Central memory CD8-positive, alpha-beta T cell (primary cell): ENCODE measurements at places on chromosomes 4 and X.

GRCh38 chr4:24913119-24913485 is 260 bp upstream of the CCDC149 start:
- H3K4me1 ChIP-seq: no peaks in the 10 kb centered on the region
- H3K27ac ChIP-seq: no peak overlapping the region
- H3K4me3 ChIP-seq: peak overlapping the region; percentile 17
- DNase-seq: no peak
- H3K36me3 ChIP-seq: no peaks in the 10 kb centered on the region

DNA sequence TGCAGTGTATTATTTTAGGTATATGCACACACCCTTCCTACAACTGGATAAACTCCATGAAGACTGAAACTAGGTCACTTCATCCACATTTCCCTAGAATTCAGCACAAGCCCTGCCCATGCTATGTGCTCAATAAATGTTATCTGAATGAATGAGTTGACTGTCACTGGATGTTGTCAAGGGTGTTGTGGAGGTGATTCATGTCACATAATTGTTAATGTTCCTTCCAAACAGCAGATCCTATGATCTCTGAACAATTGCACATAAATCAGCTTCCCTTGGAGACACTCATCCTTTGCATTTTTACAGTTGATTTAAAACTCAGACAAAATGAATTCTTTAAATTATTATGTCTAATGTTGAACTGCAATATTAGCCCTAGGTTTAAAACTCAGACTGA is 154.7 kb downstream of the TSPAN5 start:
- DNase-seq: no peak
- peaks cover 5% of the 10 kb centered on the region for H3K36me3 ChIP-seq
- no peak overlapping the region for H3K27ac ChIP-seq
- H3K4me3 ChIP-seq: no peak overlapping the region
- peaks cover 20% of the 10 kb centered on the region for H3K4me1 ChIP-seq

DNA sequence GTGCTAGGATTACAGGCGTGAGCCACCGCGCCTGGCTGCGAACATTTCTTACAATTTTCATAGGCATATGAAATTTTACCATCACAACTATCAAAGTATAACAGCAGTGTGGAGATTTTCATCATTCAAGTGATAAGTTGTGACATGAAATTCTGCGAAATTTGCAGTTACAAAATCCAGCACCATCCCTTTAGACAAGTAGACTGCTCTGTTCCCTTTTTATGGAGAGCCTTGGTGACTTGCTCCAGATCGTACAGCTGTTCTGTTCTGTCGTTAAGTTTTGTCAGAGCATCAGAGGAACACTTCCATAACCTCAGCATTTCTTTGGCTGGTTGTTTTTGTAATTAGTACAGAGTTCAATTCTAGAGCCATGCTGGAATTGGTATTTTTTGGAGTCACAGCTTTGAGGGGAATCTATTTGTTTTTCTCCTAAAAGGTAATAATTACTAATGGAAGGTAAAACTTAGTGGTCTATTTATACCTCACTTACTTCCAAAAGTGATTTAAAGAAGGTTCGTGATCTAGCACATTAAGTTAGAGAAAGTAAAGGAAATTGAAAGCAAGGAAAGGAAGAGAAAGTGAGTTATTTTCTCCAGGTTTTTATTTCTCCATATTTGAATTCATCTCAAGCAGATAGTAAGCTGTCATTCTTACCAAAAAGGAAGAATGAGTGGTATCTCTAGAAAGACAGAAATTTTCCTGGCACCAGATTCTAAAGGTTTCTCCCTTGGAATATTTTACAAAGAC is 22.1 kb downstream of the ZRSR2 start:
- no peak overlapping the region for H3K4me3 ChIP-seq
- DNase-seq: no peak

DNA sequence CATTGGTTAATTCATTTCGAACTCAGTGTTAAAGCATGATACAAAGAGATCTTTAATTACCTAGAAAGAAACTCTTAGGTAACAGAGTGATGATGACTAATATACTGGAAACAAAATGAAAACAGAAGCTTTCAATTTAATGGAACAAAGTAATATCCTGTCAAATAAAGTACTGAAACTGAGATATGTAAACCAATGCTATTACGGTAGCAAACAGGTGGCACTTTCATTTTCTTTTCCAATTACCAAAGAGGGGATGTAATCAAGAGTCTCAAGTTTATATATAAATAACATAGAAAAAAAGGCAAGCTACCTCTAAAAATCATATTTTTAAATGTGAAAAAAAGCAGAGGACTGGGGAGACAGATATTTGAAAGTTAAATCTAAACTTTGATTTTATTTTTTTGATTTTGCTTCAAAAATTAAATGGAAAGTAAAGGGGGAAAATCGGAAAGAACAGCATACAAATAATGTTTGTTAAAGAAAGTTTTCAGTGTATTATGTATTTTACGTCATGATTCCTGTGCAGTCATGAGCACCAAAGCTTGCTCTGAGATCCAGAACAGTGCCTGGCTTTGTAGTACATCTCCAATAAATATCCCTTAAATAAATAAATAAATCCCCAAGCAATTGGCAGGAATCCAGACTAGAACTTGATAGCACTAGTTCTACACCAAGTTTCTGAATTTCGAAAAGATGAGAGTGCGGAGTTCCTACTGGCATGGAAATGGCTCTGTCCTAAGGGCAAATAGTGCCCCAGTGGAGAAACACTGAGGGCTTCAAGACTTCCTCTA is 25.0 kb upstream of the RAPGEF2 start:
- no peak overlapping the region for H3K27ac ChIP-seq
- H3K4me1 ChIP-seq: peaks cover 6% of the 10 kb centered on the region
- DNase-seq: no peak
- no peaks in the 10 kb centered on the region for H3K36me3 ChIP-seq

- H3K4me1 ChIP-seq: peaks cover 17% of the 10 kb centered on the region
- peaks cover 86% of the 10 kb centered on the region for H3K27me3 ChIP-seq
- DNase-seq: no peak
- H3K4me3 ChIP-seq: peak overlapping the region; percentile 57
- no peak overlapping the region for H3K27ac ChIP-seq
- peaks cover 2% of the 10 kb centered on the region for H3K36me3 ChIP-seq
Measured at GRCh38 chr4:41882625-41883347, 52.4 kb upstream of the TMEM33 start.

GRCh38 chr4:113142351-113142750 is 92.9 kb downstream of the ANK2 start:
- no peaks in the 10 kb centered on the region for H3K4me1 ChIP-seq
- no peak for DNase-seq
- no peaks in the 10 kb centered on the region for H3K27me3 ChIP-seq
- H3K27ac ChIP-seq: no peak overlapping the region
- H3K36me3 ChIP-seq: peaks cover 1% of the 10 kb centered on the region

- no peak for DNase-seq
- H3K4me1 ChIP-seq: no peaks in the 10 kb centered on the region
- H3K36me3 ChIP-seq: no peaks in the 10 kb centered on the region
- no peak overlapping the region for H3K4me3 ChIP-seq
- no peaks in the 10 kb centered on the region for H3K27me3 ChIP-seq
Measured at GRCh38 chr4:67725981-67726380, 25.0 kb upstream of the UBA6 start.

- H3K36me3 ChIP-seq: no peaks in the 10 kb centered on the region
- DNase-seq: no peak
- no peak overlapping the region for H3K4me3 ChIP-seq
- peaks cover 9% of the 10 kb centered on the region for H3K27me3 ChIP-seq
- no peaks in the 10 kb centered on the region for H3K4me1 ChIP-seq
- no peak overlapping the region for H3K27ac ChIP-seq
Measured at GRCh38 chrX:137363559-137363958, 202.4 kb upstream of the ZIC3 start.

DNA sequence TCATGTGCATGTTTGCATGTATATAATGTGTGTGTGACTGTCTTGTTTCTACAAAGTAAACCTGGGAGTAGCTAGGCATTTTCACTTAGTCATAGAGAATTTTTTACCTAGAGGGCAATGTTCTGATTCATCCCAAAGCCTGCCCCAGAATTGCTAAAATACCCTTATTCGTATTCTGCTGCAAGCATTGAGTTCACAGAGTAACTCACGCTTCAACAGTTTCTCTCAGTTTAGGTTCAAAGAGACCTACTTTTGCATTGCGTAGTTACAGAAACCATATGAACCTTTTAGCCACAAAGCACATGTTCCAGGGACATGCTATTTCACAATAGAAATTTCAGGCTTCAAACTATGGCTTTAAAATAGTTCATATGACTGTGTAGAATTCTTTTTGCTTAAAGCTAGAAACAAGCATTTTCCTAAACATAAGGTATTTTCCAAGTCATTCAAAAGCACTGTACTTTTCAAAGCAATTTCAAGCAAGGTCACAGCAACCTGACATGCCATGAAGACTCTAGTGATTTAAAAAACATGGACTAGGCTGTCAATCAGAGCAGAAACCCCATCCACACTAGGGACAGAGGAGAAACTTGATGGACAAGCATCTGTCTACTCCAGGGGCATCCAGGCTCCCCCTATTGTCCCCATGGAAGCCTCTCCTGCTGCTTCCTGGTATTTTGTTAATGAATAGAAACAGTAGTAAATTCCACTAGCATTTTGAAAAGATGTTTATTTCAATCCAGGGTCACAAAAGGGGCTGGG is 81.5 kb upstream of the MAPK10 start:
- no peak for DNase-seq
- no peaks in the 10 kb centered on the region for H3K36me3 ChIP-seq
- no peaks in the 10 kb centered on the region for H3K4me1 ChIP-seq
- H3K4me3 ChIP-seq: no peak overlapping the region

- H3K4me3 ChIP-seq: no peak overlapping the region
- H3K27me3 ChIP-seq: no peaks in the 10 kb centered on the region
Measured at GRCh38 chrX:36035550-36035949, 116.0 kb downstream of the CFAP47 start.

DNA sequence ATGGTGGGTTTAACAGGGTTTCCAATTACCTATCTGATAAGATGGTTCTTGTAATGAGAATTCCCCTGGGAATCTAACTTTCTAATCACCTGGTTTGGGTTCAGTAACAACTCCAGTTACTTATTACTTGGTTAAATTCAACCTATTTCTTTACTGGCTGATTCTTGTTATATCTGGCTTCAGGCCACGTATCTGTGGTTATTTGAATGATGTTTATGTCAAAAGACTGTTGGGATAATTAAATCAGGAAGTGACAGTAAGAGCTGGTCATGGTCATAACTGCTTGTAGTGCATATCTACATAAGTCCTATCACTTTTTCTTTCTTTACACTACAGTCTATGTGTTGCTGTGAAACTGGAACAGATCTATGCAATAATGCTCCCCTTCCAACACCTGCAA is 108.1 kb downstream of the MID1 start:
- no peak overlapping the region for H3K4me3 ChIP-seq
- no peak for DNase-seq
- H3K4me1 ChIP-seq: no peaks in the 10 kb centered on the region
- no peak overlapping the region for H3K27ac ChIP-seq
- no peaks in the 10 kb centered on the region for H3K36me3 ChIP-seq

DNA sequence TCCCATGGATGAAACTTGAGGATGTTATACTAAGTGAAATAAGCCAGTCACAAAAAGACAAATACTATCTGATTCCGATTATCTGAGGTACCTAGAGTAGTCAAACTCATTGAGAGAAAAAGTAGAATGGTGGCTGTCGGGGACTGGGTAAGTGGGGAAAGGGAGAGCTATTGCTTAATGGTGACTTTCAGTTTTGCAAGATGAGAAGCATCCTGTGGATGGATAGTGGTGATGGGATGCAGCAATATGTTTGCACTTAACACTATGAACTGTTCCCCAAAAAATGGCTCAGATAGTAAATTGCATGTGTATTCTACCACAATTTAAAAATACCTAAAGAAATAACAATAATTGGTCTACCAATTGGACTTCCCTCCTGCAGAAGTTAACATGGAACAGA is 181.5 kb downstream of the SHROOM3 start:
- no peaks in the 10 kb centered on the region for H3K4me1 ChIP-seq
- H3K36me3 ChIP-seq: peaks cover under 1% of the 10 kb centered on the region
- DNase-seq: no peak
- H3K4me3 ChIP-seq: no peak overlapping the region
- peaks cover 52% of the 10 kb centered on the region for H3K27me3 ChIP-seq

DNA sequence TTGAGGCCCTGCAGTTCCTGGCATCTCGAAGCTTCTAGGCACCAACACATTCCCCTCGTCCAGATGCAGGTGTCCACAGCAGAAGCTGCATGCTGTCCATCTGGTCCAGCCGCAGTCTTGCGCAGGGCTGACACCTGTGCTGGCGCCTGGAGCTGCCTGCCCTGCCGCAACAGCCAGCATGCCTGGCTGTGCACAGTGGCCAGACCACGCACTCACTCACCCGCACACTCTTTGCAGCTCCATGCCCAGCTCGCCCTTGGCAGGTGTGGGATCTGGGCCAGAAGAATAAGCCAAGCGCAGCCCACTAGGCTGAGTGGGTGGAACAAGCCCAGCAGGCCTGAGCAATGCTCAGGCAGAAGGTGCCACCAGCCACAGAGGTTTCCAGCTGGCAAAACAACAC is 125.6 kb downstream of the PARM1 start:
- no peaks in the 10 kb centered on the region for H3K27me3 ChIP-seq
- DNase-seq: no peak
- no peak overlapping the region for H3K27ac ChIP-seq
- no peaks in the 10 kb centered on the region for H3K4me1 ChIP-seq

DNA sequence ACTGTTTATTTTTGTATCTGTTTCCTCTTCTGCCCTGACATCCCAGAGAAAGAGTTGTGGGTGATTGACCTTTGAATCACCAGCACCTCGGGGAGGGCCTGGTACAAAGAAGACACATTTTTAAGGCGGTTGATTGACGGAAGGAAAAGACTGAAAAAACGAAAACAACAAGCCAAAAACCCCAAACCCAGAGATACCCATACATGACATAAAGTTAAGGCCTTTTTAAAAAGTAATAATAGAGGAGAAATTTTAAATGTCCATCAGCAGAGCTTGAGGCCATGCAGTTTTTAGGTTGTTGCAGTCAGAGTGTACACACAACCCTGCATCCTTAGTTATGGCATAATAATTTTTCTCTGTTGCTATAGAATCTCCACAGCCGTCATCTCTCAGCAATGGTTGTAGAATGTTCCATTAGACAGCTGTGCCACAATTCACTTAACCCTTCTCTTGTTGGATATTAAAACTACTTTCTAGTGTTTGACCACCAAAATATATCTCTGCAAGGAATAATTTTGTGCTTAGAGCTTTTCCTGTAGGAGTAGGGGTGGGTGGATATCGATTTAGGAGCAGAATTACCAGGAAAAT is 110.2 kb downstream of the GNL3L start:
- peak overlapping the region; percentile 100 for H3K27ac ChIP-seq
- no peaks in the 10 kb centered on the region for H3K27me3 ChIP-seq
- H3K36me3 ChIP-seq: peaks cover 9% of the 10 kb centered on the region
- H3K4me1 ChIP-seq: peaks cover 9% of the 10 kb centered on the region

GRCh38 chrX:63746715-63747114 is 38.3 kb downstream of the ARHGEF9 start:
- H3K36me3 ChIP-seq: no peaks in the 10 kb centered on the region
- peaks cover 76% of the 10 kb centered on the region for H3K4me1 ChIP-seq
- H3K27me3 ChIP-seq: no peaks in the 10 kb centered on the region
- no peak for DNase-seq
- H3K27ac ChIP-seq: peak overlapping the region; percentile 81

DNA sequence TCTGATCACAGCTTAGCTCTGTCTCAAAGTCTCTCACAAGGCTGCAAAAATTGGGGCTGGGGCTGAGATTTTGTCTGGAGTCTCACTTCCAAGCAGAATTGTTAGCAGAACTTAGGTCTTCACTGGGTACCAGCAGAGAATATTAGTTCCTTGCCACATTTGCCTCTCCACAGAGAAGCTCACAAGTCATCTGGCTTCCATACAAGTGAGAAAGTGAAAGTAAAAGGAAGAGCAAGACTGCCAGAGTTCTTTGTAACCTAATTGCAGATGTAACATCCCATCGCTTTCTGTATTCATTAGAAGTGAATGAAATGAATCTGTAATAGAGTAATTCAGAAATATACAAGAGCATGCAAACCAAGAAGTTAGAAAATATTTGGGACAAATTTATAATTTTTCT is 624.1 kb upstream of the GNPDA2 start:
- no peaks in the 10 kb centered on the region for H3K4me1 ChIP-seq
- no peaks in the 10 kb centered on the region for H3K36me3 ChIP-seq
- no peak overlapping the region for H3K27ac ChIP-seq
- no peak overlapping the region for H3K4me3 ChIP-seq
- DNase-seq: no peak
